ENCODE measurements at places on chromosomes 13 and 19.

DNA sequence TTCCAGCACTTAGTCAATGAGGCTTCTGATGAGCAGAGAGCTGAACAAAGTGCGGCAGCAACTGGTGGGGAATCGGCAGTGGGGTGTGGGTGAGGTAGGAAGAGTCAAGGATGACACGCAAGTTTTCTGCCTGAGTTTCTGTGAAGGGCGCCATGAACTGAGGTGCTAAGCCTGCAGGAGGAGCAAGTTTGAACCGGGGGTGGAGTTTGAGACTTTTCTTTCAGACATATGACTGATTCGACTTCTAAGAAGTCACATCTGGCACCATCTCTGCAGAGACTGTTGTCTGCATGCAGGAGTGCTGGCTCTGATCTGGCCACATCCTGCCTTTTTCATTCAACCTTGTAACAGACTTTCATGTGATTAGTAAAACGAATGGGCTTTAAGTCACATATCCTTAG lies 14.8 kb upstream of the GPI start:
- no peak for DNase-seq

DNA sequence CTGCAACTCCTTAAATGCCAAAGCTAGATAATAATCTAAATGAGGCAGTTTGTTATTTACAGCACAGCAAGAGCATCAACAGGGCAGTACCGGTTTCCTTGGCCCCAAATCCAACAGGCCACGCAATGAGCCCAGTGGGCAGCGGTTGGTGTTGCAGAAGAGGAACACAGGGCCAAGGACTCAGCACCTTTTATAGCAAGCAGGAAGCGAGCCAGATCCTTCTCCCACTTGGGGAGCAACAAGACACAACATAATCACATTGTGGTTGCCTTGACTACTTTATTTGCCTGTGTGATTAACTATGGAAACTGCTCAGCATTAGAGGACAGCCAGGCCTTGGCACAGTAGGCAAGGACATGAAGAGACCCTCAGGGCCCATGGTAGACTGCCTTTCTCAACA lies 67.1 kb upstream of the HTR2A start:
- no peak for DNase-seq

DNA sequence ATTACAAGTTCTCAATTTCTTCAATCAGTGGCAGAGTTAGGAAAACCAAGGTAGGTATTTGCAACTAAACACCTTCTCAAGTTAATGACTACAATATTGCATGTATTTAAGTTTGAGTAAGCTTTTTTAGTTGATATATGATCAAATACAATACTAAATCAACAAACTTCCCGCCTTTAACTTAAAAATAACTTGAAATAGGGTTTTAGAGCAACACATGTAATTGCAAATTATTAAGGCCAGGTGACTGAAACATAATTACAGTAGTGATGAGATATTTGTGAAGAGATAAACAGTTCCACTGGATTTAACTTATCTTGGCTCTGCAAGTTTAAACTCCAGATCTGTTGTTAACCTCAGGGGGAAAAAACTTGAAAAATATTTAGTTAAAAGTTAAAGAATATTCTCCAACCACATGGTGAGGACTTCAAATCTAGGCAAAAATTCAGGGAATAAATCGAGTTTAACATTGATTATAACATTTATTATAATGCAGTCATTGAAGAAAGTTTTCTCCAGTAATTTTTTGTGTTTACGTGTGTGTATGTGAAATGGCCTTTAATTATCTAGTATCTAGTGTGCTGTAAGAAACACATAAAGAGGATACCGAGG lies 3.6 kb downstream of the DACH1 start:
- DNase-seq = no peak

GRCh38 chr19:7636691-7637373 lies at the start of gene STXBP2:
STXBP2 (plus strand) TSS chr19:7637110; CDS start chr19:7637150, 40 bp downstream.
- peak; percentile 89 for DNase-seq

- DNase-seq = no peak
Observed at GRCh38 chr13:38160131-38160530, 189.5 kb upstream of the UFM1 start.

- no peak for DNase-seq
Observed at GRCh38 chr13:27500806-27501534, 50.6 kb upstream of the MTIF3 start.

DNA sequence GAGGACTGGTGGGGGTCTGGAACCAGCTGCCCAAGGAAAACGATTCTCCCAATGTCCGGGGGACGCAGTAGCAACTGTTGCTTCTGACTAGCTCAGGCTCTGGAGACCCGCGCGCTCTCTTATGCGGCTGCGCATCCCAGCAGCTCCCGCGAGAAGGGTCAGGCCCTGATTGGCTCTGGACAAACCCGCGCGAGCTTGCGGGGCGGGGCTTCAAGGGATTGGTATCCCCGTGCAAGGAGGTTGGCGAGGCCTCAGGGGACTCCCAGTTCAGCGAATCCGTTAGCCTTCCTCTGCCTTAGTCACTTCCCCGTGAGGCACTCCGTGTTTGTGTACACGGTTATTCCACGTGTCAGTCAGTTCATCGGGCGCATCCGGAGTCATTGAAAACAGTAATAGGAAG lies 20.2 kb downstream of the SIGLECL1 start:
- no peak for DNase-seq

- peak; percentile 73 for DNase-seq
Observed at GRCh38 chr19:54207983-54208783, 7.5 kb downstream of the RPS9 start.

GRCh38 chr13:109868578-109869311 lies 82.4 kb upstream of the IRS2 start:
- peak; percentile 14 for DNase-seq

DNA sequence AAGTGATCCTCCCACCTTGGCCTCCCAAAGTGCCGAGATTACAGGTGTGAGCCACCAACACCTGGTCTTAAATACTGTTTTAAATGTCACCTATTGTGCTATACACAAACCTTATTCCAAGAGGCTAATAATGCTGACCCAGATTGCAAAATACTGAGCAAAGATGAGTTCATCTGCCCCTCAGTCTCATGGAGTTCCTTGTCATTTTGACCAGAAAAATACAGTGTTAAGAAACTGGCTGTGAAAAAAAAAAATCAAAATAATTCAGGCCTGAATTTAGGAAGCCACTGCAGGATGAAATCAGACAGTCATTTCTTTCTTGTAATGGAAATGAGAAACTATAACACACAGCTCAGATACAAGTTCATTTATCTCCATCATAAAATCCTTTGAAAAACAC lies 59.9 kb downstream of the TBC1D4 start:
- DNase-seq = no peak

DNA sequence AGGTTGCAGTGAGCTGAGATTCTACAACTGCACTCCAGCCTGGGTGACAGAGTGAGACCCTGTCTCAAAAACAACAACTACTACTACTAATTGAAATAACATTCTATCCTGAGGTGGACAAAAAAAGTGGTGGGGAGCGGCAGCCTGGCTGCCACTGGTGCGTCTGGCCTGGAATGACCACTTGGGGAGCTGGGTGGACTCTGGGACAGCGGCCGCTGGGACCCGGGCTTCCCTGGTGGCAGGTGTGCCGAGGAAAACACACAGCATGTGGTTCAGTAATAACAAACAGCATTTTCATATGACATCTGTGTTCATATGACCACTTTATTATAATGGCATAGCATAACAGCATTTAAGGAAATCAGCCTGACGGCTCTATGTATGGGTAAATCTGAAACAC lies 33.9 kb downstream of the TFDP1 start:
- DNase-seq = no peak

DNA sequence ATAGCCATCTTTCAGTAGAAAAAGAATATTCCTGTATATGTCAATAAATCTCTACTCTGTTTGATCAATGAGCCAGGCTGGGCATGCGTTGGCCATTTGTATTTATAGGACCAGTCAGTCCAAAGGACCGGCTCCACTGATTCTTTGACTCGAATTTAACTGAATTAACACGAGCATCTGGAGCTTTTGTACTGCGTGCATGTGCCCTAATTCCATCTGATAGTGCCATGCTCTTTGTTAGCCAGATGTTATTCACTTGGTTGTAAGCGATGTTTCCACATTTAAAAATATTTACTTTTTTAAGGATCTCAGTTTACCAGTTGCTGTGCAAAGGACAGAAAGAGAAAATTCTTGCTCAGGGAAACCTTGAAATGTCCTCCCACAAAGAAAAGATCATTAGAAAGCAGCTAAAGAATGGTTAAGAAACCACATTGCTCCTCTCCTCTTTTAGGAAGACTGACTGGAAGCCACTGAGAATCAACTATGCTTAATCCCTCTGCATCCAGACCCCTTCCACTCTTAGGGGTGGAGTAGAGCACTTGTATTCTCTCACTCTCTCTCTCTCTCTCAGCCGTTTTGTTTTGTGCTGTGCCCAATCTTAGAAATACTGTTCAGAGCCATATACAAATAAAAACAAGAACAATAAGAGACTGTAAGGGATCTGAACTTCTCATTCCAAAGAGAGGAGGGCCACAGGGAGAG lies 165.8 kb downstream of the DCLK1 start:
- no peak for DNase-seq

Data from hematopoietic multipotent progenitor cell treated with erythropoietin and hydrocortisone succinate and interleukin-3 and kit ligand, for 17 days (in vitro differentiated cells).